Keratinocyte (primary cell): ENCODE measurements at places on chromosomes 2 and 18.

- no peak for DNase-seq
These were observed 331.2 kb upstream of the LRATD1 start for GRCh38 chr2:14301331-14301730.

DNA sequence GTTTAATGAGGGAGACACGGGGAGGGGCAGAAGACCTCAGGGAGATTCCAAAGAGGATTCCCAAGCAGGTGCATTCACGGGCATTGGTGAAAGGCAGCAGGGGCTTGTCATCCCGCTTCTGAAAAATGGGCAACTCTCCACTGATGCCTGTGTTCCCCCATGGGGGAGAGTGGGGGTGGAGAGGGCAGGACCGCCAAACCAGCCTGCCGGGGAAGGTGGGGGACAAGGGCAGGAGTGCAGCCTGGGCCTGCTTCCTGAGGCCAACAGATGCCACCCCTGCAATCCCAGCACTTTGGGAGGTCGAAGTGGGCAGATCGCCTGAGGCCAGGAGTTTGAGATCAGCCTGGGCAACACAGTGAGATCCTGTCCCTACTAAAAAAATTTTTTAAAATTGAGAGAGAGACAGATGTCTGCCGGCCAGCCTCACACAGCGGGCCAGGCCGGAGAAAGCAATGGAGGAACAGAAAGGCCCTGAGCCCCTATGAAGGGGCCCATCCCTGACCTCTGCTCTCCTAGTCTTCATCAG is 44.8 kb upstream of the UBE2F start:
- no peak for DNase-seq

- no peak for DNase-seq
These were observed 47.6 kb downstream of the HNRNPLL start for GRCh38 chr2:38554973-38555595.

DNA sequence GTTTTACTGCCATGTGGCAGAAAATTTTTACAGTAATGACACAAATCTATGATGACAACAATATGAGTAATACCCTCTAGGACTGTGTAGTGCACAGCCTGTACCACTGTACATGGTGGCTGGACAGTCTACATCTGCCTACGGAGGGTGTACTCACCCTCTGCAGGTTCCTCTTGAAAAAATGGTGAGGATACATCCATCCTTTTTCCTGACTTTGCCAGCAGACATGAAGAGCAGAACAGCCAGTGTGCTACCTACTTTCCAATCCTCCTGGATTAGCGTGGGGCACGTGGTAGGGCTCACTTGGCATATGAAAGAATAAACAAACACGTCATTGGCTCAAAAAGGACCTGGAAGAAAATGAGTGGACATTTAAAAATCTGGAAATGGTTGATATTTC is 62.6 kb downstream of the TRPM8 start:
- no peak for DNase-seq
